ENCODE measurements at places on chromosomes 6 and 20.

GRCh38 chr6:73983367-73983766 lies 287.4 kb downstream of the CD109 start:
- DNase-seq, result no peak

DNA sequence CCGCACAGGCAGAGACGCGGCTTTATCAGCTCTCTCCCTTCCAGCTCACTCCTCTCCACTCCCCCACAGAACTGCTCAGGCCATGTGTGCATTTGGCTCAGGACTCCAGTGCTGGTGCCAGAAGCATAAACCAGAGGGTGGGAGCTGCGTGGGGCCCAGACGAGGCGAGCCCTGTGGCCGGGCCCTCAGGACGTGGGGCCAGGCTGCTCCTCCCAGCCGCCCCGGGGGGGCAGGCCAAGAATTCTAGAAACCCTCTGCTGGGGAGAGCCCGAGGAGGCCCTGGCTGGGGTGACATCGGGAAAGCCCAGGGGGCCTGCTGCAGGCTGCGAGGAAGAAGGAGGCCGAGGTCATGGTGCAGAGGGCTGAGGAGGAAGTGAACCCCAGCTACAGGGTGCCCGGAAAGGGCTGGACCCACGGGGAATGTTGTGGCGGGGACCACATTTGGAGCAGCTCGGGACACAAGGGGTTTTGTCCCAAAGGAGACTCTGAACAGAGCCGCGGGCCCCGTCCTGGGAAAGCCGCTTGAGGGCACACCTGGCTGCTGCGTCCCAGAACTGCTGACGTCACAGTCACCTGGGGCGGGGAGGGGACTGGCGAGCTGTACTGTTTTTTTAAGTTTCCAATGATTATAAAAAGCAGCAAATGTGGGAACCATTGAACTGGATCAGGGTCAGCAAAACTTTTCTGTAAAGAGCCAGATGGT lies 107.1 kb downstream of the BANF2 start:
- no peak for DNase-seq

DNA sequence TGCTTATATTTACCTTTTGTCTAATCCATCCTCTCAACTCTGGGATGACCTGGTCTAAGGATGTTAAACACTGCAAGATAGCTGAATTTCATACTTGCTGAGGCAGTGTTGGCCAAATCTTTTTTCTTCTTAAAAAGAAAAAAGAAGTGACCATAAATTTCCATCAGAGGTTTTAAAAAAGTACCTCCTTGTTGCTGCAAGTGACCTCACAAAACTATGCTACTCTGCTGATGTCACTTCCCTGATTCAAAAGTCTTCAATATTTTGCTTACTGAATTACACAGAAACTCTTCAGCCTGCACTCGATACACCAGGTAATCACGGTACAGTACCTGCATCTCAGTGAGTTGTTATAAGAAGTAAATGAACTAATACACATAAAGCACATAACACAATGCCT lies 107.2 kb upstream of the PRDM1 start:
- DNase-seq, result no peak

- no peak for DNase-seq
Observed at GRCh38 chr6:112879920-112880413, 532.8 kb downstream of the RFPL4B start.

DNA sequence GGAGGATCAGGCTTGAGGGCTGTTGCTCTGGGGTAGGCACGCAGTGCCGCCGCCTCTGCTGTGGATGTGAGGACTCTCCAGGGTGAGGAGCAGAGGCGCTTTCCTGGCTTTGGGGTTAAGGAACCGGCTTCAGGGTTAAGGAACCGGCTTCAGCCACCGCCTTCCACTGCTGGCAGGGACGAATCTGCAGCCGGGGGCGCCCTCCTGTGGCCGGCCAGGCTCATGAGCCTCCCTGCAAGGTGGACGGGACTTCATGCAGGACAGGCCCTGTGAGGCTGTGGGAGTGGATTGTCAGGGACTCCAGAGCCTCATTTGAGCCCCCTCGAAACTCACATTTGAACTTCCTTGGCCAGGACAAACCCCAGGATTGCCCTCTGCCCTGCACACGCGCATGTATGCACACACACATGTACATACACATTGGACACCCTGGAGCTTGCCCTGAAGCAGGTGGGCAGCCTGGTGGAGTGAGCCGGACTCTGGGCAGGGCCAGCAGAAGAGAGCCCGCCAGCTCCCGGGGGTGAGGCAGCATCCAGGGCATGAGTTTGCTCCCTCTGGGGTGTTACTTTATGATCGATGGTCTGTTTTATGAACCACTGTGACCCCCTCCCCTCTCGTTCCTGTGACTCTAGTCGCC lies 146.9 kb downstream of the PHACTR3 start:
- no peak for DNase-seq

GRCh38 chr6:139981768-139982181 lies 607.3 kb upstream of the CITED2 start:
- peak; percentile 91 for DNase-seq

GRCh38 chr6:124022641-124023040 lies 219.0 kb downstream of the NKAIN2 start:
- no peak for DNase-seq
